AG09319 (cell line): ENCODE measurements at places on chromosomes 2 and 18.

GRCh38 chr18:32091325-32091723, 350 bp upstream of the RNF138 start:
- no peak for DNase-seq

GRCh38 chr2:5740817-5741216, 48.6 kb downstream of the SOX11 start:
- no peak for DNase-seq

DNA sequence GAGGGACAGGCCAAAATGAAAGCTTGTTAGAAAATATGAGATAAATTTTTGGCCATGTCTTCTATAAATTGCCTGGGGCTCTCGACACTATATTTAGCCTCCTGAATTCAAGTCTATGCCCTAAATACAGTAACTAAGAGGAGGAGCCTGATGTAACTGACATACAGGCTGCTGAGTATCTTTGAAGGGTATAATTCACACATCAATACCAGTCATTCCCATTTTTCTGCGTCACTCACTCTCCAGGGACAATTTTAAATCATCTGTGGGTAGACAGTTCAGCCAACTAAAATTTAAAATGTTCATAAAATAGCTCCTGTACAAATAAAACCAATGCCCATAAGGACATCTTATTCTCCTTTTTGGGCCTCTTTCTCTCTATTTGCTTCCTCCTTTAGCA, 105.9 kb downstream of the AP1S3 start:
- DNase-seq = no peak

- DNase-seq = no peak
These were observed 157.1 kb downstream of the TRABD2A start for GRCh38 chr2:84723831-84724230.

GRCh38 chr2:233982421-233983121, 65.4 kb downstream of the TRPM8 start:
- peak; percentile 46 for DNase-seq

DNA sequence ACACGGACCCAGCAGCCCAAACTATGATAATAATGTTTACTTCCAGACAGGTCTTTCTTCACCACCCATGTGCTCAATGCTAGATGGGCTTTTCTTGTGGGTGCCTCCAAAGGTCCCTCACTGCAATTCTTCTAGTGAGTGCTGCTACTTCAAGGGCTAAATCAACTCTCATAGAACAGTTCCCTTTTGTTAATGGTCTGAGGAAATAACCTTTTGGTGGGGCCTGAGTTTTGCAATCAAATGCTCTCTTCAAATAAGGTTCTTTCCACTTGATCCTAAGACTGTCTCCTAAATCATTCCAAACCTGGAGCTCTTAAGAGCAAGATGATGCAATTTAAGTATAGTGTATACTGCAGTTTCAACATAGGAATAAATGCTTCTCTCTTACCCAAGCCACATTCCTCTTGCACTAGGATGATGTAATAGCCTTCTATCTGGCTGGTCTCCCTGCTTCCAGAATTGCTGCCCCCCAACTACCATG, 6.0 kb downstream of the NEMP2 start:
- no peak for DNase-seq

GRCh38 chr2:58057707-58058530, 11.3 kb downstream of the VRK2 start:
- no peak for DNase-seq

DNA sequence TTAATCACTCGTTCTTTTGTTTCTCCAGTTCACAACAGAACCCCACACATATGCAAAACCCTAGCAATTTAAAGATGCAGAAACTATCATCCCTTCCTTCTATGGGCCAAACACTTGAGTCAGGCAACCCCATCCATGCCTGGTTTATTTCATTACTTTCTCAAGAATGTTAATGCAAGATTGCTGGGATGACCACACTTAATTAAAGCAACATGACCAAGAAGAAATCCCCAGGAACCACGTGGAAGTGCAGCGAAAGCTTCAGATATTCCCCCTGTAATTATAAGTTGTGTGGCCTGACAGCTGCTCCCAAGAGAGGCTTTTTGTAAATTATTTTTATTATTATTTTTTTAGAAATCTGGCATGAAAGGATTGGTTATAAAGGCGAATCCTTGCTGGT, 246.2 kb upstream of the ID2 start:
- DNase-seq = peak; percentile 52

- no peak for DNase-seq
These were observed 118.8 kb downstream of the SH3RF3 start for GRCh38 chr2:109247812-109248211.

- DNase-seq = no peak
These were observed 41.6 kb downstream of the HS6ST1 start for GRCh38 chr2:128276878-128277675.

DNA sequence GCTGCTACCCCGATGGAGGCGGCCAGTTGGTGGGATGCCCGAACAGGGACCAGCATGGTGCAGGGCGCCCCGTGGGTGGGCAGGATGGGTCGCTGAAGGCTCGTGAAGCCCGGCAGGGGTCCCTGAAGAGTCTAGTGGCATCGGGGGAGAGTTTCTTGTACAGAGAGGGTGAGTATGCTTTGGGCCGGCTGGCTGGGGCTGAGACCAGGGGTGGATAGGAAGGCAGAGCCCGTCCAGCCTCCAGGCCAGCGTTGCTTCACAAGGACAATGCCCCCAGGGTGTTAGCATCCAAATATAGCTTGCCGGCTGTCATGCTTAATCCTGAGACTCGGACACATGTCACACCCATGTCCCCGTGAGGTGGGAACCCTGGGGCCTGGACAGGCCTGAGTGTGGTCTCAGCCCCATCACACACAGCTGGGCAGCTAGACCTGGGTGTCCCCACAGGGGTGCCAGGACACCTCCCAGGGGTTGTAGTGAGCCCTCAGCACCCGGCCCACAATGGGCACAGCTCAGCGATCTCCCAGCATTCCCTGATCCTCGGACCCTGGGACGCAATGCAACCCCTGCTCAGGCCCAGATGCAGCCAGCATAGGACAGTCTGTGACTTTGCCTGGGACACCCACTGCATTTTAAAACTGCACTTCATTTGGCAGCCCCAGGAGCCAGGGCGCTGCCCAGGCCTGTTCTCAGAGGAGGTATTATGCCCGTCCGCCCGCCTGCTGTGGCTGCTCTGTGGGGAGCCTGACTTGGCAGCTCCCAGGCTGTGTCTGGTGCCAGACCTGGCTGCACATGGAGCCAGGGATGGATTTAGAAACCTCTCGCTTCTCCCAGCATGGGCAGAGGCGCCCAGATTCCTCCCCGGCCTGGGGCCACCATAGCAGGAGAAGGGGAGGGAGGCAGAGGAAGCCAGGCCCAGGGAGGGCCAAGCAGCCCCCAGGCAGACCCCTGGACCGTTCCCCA, 36.4 kb downstream of the RAMP1 start:
- DNase-seq = no peak

DNA sequence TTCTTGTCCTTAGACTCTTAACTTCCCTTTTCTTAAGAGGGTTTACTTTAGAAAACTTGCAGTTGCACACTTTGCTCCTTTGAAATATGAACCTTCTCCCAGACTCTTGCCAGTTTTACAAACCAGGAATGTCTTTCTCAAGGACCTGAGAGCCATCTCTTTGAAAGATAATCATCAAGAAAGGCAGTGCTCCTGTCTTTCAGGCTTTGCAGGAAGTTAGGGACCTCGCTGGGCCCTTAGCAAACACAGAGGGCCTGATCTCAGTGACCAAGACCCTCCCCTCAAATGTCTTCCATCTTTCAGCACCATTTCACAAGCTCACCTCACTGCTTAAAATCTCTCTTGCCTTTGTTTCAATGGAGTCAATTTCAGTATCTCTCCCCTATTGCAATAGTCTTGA, 32.0 kb upstream of the NYAP2 start:
- no peak for DNase-seq

DNA sequence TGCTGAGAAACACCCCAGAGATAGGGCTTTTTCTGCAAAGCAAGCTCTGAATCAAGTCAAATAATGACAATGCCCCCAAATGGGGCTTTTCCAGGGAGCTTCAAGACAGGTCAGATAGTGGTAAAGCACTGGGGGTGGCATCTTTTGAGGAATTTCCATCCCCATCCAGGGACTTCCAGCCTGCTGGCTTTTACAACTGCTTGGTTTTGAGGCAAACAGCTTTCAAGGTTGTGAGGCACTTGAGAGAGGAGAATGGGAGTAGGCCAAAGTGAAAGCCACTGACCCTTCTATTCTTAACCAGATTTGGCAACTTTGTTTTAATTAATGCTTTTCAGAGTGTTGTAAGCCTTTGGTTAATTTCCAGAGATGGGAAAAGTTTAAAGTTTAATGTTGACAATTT, 762.0 kb upstream of the POU3F3 start:
- DNase-seq = no peak

GRCh38 chr2:86221066-86221684, 21.9 kb downstream of the MRPL35 start:
- DNase-seq = no peak

DNA sequence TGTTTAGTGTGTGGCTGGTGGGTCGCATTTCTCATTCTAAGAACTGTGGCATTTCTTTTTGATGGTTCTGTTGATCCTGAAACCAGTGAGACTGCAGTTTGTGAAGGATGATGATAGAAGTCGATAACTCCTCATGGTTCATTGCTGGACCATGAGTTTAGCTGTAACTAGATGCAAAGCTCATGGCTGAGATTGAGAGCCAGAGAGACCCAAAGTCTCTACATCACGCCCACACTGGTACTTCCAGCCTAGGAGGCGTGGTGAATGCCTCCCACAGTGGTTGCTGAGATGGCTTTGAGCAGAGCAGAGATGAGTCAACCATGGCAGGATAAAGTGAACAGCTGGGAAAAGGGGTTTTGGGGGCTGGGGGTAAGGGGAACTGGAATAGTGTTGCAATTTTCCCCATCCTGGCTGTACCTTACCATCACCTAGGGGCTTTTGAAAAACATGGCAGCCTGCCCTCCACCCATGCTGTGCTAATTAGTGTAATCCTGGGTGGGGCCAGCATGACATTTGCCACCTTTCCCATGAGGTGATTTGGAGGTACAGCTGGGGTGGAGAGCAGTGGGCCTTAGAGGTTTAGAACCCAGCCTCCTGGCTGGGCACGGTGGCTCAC, 24.1 kb downstream of the INPP4A start:
- no peak for DNase-seq

DNA sequence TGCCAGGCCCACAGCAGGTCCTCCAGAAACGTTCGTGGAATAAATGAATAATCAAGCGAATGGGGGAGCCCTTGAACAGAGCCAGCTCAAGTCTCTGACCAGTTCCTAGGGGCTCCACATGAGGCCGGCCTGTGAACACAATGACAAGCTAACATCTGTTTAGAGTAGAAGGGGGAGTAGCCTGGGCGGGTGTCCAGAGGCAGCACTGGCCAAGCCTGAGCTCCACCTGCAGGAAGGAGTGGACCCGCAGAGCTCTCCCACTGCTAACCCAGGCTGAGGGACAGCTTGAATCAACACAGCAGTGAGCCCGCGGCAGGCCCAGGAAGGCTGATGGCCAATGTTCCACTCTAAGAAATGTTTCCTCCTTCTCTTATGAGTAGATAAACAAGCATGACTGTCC, 234.8 kb upstream of the RAB6C start:
- no peak for DNase-seq

- no peak for DNase-seq
These were observed 27.6 kb downstream of the CENPO start for GRCh38 chr2:24820598-24821432.
